NCI-H2227 treated with DMSO at 0.1 percent for 48 hours (cell line): ENCODE measurements at places on chromosomes 11 and 22.

DNA sequence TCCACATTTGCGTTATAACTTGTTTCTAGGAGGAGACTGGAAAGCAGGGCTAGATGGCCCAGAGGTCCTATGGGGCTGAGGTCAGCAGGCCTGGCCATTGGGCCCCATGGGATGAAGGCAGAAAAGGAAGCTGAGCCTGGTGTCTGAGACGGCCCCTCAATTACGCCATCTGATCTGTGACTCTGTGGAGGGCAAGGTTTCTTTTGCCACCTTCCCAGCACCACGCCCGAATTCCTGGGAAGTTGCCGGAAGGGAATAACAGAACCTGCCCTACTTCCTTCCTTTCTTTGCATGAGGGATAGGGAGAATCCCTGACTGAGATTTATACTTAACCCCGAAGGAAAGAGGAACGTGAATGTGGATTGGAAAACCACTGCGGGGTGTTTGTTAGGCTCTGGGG, 118.1 kb downstream of the MPPED1 start:
- no peak for DNase-seq

DNA sequence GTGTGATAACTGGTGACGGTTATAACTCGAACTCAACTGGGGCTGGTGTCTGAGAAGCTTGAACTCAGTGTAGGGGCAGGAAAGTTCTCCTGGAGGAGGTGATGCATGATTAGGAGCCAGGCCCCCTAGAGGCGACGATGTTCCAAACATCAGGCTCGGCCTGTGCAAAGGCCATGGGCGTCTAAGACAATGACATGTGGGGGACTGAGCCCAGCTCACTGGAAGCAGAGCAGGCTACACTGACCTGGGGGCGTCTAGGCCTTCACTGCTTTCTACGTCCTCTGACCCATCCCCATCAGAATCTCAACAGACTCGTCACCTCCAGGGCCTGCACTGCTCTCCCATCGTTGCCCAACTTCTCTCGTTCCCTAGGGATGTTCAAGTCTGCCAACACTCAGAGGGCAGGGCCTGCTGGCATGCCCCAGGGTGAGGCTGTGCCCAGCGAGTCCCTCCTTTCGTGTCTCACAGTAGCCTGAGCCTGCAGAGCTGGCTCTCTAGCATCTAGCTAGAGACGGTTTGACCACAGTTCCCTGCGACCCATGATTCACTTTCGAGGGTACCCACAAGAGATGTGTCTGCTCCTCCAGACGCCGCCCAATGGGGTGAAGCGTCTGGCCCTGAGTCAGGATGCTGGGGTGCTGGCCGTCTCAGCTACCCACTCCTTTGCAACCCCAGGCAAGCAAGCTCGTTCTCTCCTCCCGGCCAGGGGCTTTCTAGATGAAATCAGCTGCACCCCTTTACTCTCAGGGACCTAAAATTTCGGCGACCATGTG, 1.1 kb upstream of the ATG16L2 start:
- DNase-seq = peak; percentile 10

DNA sequence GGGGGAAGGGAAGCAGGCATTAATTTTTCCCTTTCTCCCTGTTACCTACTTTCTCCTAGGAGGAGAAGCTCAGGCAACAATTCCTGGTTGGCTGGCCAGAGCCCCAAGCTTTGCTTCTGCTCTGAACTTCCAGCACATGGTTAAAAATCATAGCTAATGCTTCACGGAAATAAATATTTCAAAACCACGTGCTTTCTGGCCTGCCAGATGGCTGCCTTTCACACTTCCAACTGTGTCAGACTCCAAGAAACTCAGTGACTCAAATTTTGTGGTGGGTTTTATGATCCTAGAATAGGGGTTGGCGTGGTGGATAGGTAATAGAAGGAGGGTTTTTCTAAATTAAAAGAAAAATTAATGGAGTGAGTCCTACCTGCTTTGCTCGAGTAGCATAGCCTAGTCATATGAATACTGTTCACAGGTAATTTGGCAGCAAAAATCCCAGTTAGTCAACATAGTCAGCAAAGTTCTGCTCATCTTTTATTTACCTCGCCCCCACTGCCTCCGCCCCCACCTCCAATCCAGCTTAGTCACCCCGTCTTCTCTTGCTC, 58.6 kb downstream of the SC5D start:
- DNase-seq = no peak

- no peak for DNase-seq
Measured at GRCh38 chr11:968822-969221, 43.2 kb downstream of the AP2A2 start.

DNA sequence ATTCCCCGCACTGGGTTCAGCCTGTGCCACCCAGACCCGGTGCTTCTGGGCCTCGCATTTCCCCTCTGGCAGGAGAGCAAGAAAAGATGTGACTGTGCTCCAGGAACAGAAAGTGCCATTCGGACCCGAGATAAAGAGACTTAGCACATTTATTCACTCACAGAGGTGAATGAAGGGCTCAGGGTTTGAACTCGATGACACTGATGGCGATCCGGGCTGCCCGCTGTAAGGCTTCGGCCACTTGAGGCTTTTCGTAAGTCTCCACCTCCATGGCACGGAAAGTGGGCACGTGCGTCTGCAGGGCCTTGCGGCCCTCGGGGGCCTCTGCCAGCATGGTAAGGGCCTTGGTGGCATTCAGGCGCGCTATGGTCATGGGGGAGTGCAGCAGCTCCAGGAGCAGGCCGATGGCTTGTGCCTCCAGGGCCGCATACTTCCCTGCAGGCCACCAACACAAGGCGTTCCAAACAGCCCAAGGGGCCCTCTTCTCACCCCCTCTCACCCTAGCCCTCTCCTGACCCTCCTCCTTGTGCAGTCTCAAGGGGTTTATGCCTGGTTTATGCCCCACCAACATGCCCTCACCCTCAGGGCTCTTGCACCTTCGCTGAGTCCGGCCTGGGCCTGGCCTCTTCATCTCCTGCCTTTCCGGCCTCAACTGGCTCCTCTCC, 10.9 kb upstream of the GNAZ start:
- no peak for DNase-seq

DNA sequence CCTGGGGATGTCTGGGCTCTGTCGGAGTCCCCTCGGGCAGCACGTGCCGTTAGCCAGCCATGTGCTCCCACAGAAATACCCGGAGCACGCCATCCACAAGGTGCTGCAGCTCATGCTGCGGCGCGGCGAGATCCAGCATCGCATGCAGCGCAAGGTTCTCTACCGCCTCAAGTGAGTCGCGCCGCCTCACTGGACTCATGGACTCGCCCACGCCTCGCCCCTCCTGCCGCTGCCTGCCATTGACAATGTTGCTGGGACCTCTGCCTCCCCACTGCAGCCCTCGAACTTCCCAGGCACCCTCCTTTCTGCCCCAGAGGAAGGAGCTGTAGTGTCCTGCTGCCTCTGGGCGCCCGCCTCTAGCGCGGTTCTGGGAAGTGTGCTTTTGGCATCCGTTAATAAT, 24.1 kb downstream of the MCM5 start:
- DNase-seq = no peak

GRCh38 chr11:33542921-33543320, 157.7 kb downstream of the C11orf91 start:
- no peak for DNase-seq
